Stimulated activated naive CD8-positive, alpha-beta T cell treated with anti-CD3 and anti-CD28 coated beads, Interleukin-15, amount 100 ng/mL, for 72 hours (primary cell): ENCODE measurements at places on chromosomes 3 and 15.

DNA sequence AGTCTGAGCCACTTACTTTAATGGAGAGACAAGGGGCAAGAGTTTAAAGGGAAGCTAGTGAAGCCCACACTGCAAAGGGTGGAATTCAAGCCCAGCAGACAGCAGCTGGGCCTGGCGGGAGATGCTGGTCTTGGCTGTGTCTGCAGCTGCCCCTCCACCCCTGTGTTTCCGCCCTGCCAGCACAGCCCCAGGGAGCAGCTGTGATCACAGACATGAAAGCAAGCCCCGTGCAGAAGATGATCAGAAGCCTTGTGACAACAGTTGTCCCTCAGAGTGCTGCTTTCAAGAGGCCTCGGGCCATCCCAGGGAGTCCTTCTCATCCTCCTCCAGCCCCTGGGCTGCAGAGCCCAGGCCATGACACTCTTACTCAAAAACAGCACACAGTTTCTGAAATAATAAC lies 24.1 kb upstream of the SLC6A1 start:
- no peak for DNase-seq

DNA sequence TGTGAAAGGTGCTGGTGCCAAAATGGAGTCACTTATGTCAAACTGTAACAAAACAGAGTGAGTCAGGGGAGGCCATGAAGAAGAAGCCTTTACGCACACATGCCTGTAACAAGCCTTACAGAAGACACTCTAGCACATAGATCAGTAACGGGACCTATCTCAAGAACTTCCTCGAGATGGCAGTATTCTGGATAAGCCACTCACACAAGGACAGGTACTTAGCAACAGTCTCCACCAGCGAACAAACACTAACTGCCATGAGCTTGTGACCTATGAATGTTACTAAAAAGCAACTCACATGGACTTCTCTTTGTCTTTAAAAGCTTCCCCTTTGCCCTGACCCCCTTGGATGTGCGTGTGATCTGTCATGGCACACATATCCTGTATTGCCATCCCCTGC lies 235.1 kb downstream of the CD47 start:
- no peak for DNase-seq

DNA sequence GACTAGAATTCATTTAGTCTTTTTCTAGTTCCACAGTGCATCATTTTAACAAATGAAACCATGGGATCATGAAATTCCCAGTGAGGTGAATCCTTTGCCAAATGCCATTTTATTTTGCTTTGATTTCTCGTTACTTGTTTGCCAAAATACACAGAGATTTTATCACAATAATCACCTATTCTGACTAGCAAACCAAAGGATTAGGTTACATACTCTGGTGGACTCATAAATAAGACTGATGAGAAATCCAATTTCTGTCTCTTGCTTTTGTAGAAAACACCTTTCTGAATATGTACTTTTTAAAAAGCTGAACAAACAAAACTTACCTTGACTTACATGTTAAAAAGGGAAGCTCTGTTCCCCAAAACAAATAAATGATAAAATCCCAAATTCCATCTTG lies 12.2 kb downstream of the ERC2 start:
- no peak for DNase-seq

DNA sequence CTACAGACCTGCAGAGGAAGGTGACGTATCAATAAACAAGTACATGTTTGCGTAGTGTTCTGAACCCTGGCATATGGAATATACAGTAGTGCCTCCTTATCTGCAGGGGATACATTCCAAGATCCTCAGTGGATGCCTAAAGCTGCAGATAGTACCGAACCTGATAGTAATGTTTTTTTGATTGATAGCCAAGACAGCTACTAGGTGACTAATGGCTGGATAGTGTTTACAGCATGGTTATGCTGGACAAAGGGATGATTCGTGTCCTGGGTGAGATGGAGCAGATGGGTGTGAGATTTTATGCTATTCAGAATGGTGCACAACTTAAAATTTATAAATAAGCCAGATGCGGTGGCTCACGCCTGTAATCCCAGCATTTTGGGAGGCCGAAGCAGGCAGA lies 55.8 kb upstream of the IGF2BP2 start:
- no peak for DNase-seq

- no peak for DNase-seq
These were observed 147.5 kb upstream of the MBNL1 start for GRCh38 chr3:152121270-152121636.

- DNase-seq, result no peak
These were observed 14.0 kb upstream of the TCAIM start for GRCh38 chr3:44324584-44324983.

DNA sequence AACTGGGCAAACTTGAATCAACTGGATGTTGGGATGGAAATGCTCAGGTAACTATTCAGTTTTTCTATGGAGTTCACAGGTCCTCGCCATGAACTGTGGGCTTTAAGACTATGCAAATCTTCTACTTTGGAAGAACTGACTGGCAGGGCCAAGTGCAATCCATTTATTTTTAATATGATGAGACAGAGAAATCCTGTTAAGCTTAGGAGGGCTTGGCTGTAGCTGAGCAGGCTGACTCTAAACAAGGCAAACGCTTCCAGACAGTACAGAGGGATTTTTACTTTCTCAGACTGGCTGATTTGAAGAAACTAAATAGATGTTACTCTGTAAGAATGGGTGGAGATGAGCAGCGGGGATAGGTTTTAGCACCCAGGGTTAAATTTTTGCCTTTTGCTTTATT lies 194.2 kb upstream of the ICE2 start:
- no peak for DNase-seq

DNA sequence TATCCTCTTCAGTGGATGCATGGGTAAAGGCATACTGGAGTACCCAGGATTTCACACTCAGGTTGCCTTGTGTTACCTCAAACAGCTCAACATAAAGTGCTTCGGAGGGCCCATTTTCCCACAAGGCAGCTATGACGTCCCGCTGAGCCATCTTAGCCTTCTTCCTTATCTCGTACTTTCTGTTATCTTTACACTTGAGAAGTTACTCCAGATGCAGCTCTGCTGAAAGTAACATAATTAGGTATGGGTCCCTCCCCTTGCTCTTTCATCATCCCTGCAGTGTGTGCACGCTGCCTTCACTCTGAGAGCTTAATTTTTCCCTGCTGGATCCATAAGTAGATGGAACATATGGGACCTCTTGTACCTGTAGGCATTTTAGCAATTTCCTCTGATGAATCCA lies 410.3 kb downstream of the AGBL1 start:
- no peak for DNase-seq

GRCh38 chr15:92519709-92520108 lies 126.0 kb downstream of the ST8SIA2 start:
- no peak for DNase-seq

DNA sequence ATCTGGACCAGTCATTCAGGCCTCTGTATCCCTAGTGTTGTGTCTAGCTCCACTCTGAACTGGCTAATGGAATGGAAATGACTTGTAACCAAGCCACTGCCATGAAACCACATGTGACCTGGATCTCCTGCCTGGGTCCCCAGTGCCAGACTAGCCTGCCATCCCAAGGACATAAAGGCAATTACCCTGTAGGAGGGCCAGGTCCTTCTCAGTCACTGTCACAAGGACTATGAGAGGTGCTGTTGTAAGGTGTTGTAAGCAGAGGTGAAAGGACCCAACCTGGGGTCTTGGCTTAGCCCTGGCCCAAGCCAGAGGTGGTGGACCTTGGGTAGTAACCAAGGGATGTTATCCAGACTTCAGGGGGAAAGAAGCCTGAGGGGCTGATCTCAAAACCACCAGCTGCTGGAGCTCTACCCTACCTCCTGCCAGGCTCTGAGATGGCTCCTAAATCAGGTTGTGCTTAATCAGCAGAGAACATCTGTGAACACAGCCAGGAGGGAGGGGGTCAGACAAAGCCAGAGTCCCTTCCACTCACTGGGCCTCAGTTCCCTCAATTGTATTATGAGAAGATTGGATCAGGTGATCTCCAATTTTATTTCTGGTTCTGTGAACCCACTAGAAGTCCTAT lies 15.7 kb upstream of the KLHL24 start:
- no peak for DNase-seq

DNA sequence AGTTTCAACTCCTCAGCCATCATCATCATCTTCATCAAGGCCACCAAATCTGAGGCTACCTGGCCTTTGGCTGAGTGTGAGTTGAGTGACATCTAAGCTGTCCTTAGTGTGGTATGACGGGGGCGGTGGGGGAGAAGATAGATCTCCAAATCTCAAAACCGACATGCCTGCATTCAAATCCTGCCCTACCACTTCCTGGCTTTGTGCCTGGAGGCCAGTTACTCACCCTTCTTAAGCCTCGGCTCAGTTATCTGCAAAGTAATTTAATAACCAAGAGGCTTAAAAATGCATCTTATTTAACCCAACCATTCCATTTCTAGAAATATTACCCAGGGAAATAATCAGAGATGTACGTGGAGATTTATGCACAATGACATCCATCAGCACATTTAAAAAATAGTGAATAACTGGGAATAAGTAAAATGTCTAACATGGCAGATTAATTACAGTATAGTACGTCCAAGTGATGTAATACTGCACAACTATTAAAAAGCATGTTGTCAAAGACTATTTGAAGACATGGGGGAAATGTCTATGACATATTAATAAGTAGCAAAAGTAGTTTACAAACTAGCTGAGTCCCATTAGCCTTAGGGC lies 167.4 kb downstream of the NTRK3 start:
- DNase-seq, result no peak

DNA sequence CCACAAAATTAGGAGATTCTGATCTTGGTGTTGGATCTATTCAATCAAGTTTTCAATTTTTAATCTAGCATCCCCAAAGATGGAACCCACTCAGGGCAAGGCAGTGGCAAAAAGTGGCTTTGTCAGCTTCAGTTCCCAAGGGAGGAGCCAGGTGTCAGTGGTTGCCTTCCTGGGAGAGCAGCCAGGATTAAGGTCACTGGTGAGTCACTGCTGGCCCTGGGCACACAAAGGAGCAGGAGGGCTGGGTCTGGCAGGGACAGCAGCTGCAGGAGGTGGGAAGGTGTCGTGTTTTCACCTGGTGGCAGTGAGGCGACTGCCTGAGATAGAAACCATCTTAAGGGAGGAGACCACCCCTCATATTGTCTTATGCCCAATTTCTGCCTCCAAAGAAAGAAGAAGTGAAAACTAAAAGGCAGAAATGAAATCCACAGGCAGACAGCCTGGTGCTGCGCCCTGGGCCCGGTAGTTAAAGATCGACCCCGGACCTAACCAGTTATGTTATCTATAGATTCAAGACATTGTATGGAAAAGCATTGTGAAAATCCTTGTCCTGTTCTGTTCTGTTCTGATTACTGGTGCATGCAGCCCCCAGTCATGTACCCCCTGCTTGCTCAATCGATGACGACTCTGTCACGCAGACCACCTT lies 5.9 kb upstream of the KLHL25 start:
- DNase-seq, result no peak

DNA sequence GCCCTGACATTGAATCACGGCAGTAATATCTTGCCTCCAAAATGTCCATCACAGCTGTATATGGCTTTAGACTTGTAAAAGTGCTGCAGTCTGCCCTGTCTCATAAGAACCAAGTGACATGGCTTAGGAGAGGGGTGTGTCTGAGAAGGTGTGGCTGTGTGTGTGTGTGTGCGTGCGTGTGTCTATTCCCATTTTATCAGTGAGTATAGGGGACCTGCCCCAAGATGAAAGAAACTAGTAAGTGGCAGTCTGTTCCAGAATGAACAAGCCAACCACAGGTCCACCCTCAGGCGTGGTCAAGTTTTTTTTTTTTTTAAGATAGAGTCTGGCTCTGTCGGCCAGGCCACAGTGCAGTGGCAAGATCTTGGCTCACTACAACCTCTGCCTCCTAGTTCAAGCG lies 5.6 kb upstream of the RHOV start:
- no peak for DNase-seq

GRCh38 chr3:197555281-197556261 lies at the start of gene BDH1:
BDH1 (minus strand) TSS chr3:197555968; CDS start chr3:197546443, 9,525 bp downstream.
- peak; percentile 80 for DNase-seq

- no peak for DNase-seq
These were observed 65.9 kb upstream of the ST3GAL6 start for GRCh38 chr3:98697225-98697624.

DNA sequence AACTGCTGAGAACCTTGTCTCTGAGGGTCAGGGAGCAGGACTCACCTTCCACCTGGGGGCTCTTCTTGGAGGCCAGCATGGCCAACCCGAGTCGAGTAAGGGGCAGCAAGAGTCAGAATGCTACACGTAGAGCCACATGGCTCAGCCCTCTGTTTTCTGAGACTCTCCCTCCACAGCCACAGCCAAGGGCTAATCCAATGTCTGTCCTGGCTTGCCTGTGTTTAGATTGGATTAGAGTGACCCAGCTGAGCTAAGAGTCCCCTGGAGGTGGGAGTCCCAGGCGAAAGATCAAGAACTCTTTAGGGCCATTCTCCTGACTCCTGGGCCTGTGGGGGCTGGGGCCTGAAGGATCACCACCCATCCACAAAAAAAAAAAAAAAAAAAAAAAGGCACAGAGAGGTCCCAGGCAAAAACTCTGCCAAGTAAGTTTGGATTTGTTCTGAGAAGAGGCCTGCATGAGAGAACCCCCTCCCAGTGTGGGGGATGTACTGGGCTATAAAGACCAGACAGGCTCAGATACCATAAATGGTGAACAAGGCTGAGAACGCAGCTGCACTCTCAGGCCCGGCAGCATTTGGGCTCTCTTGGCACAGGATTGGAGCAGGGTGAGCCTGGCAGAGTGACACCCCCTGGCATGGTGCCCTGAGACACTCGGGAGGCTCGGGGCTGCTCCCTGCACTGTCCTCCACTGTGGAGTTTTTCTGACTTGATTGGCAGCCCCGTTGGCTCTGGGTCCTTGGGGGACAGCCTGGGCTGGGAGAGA lies 88.0 kb upstream of the OSBPL11 start:
- DNase-seq, result no peak

DNA sequence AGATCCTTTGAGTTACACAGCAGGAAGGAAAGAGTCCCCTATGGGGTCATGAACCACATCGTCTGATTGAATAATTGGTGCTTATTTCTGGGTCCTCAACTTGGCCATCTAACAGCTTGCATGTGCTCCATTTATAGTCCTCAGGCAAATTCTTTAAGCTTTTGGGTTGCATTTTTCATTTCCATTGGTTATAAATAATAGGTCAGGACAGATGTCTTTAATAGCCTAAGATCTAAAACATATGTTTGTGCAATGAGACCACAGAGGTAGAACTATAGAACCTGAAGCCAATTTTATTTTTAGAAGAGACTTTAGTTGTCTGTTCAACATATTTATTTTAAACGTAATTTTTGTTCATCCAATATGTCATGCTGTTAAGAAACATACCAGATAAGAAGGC lies 43.2 kb downstream of the CD200R1L start:
- DNase-seq, result no peak

DNA sequence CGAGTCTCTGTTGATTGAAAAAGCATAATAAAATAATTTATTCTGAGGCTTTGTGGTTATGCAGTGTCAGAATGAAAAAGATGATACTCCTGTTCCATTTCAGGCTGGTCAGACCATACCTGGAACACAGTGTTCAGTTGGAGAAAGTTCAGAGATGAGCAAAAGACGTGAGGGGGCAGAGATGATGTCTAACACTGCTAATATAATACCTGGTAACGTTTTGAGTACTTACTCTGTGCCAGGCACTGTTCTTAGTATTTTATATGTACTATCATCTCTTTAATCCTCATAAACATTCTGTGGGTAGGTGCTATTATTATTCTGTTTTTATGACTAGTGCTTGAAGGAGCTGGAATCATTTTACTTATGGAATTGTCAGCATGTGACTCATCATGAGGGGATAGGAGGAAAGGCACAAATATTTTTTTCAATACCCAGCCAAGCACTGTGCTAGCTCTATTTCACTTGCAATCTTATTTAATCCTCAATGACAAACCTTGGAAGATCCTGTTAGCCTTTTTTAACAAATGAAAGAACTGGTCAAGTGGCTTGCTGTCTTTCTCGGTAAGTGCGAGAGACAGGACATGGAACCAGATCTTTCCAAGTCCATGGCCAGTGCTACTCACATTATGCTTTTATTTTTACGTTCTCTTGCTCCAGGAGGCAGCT lies 31.8 kb downstream of the IQGAP1 start:
- peak; percentile 68 for DNase-seq
